ENCODE measurements at places on chromosomes 6 and 20. TPM values are rescaled to one million over a fixed set of nuclear protein-coding genes. Genes with fewer than 3 reads are reported as not detected.

DNA sequence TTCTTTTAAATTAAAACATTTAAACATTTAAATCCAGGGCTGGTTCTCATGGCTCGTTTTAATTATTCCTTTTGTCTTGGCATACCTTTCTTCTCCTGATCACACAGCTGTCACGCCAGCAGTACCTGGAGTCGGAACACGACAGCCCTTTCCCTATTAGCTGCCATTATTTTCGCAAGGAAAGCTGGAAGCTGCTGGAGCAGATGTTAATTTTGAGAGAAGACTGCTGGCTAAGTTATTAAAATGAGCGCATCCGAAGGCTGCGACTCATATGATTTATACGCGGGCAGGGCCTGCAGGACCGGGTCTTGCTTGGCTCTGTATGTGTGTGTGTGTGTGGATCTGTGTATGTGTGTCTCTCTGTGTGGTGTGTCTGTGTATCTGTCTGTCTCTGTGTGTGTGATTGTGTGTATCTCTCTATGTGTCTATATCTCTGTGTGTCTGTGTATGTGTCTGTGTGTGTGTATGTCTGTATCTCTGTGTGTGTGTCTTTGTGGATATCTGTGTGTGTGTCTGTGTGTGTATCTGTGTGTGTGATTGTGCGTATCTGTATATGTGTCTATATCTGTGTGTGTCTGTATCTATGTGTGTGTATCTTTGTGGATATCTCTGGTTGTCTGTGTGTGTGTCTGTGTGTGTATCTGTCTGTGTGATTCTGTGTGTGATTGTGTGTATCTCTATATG, 191.5 kb downstream of the CDH4 start:
- no peak overlapping the region for H3K27ac ChIP-seq
- DNase-seq: no peak
- peaks cover 5% of the 10 kb centered on the region for H3K4me1 ChIP-seq
- H3K4me3 ChIP-seq: no peak overlapping the region
- peaks cover 14% of the 10 kb centered on the region for H3K27me3 ChIP-seq

- no peaks in the 10 kb centered on the region for H3K36me3 ChIP-seq
- no peak overlapping the region for H3K27ac ChIP-seq
- H3K4me3 ChIP-seq: no peak overlapping the region
- no peaks in the 10 kb centered on the region for H3K27me3 ChIP-seq
Measured at GRCh38 chr20:59314997-59315396, 14.6 kb downstream of the EDN3 start.

DNA sequence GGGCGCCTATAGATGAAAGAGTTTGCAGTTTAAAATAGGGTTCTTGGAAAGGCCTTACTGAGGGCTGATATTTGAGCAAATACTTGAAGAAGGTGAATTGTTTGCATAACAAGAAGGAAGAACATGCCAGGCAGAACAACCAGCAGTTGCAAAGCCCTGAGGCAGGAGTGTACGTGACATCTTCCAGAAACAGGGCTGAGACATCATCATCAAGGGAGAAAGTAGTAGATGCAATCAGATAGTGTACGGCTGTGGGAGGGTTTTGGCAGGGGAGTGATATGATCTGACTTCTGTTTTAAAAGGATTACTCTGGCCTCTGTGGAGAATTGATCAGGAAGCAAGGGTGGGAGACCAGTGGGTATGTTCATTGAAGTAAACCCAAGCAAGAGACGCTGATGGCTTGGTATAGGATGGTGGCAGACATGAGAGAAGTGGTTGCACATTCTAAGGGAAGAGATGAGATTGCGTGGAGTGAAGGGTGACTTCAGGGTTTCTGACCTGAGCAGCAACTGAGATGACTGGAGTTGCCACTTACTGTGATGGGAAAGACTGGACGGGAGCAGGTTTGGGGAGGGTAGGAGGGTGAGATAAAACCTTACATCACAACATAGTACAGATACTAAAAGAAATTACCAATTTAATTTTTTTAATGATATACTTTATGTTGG, 28.8 kb downstream of the RIOK1 start:
- H3K36me3 ChIP-seq: peaks cover 15% of the 10 kb centered on the region
- no peak for DNase-seq
- H3K27ac ChIP-seq: peak overlapping the region; percentile 65
- H3K4me1 ChIP-seq: peaks cover 51% of the 10 kb centered on the region

DNA sequence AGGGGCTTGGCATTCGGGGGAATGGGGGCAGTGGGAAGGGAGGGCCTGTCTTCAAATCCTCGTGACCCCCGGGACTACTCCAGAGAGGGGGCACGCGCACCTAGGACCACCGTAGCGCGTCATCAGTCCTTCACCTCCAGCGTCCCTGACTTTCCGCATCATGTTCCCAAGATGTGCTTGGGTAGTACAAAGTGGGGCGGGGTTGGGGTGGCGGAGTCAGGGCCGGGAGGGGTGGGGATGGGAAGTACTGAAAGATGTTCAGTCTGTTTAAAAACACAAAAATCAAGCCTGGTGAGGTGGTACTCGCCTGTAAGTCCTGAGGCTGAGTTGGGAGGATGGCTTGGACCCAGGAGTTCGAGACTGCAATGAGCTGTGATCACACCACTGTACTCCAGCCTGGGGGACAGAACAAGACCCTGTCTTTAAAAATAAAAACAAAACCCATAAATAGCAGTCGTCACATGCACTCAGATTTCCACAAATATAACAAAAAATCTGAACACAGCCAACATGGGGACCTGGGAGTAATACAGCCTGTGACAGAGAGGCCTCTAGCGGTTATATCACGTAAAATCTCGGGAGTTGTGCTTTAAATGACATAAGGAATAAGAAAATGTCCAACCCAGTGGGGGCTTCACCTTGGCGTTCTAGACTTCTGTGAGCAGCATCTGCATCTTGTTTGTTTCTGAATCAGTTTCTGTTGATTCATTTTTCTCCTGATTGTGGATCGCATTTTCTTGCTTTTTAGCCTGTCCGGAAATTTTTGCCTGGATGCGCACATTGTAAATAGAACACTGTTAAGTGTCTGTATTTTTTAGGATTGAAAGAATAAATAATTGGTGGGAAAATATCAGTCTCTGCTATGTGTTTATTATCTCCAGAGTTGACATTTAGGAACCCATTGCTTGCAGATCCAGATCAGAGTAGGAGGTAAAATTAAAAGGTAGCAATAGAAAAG, 698 bp upstream of the LRP11 start:
- H3K4me3 ChIP-seq: peak overlapping the region; percentile 66
- DNase-seq: no peak
- H3K27me3 ChIP-seq: peaks cover 6% of the 10 kb centered on the region
- peak overlapping the region; percentile 90 for H3K27ac ChIP-seq
- peaks cover 14% of the 10 kb centered on the region for H3K4me1 ChIP-seq

DNA sequence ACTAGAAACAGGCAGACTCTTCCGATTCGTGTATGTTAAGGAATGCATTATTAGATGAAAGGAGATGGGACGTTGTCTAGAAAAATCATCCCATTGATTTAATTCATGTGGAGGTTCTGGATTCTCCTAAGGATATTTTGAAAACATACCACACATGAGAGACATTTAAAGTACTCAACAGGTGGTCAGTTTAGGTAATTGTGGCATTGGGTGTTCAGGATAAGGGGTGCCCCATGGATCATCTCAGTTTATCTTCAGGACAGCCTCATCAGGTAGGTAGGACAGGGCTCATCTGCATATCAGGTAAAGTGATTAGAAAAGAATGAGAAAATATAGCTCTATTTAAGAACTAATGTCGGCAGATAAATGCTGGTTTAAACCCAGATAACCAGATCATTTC, 15.9 kb upstream of the PDE10A start:
- no peaks in the 10 kb centered on the region for H3K36me3 ChIP-seq
- no peak for DNase-seq
- H3K27me3 ChIP-seq: peaks cover 10% of the 10 kb centered on the region
- no peak overlapping the region for H3K27ac ChIP-seq

Gene SLC12A5
- 6.9 TPM for total RNA-seq

Gene SPTLC3
- 28.5 TPM for total RNA-seq

Gene BACH2
- total RNA-seq: 34.1 TPM

- no peak for DNase-seq
- peak overlapping the region; percentile 9 for H3K27ac ChIP-seq
- H3K27me3 ChIP-seq: no peaks in the 10 kb centered on the region
- peaks cover 19% of the 10 kb centered on the region for H3K36me3 ChIP-seq
Measured at GRCh38 chr20:34544109-34544796, 14.3 kb upstream of the MAP1LC3A start.

GRCh38 chr6:45003387-45003786, 324.7 kb upstream of the RUNX2 start:
- no peak for DNase-seq
- H3K36me3 ChIP-seq: peaks cover 8% of the 10 kb centered on the region
- H3K27me3 ChIP-seq: no peaks in the 10 kb centered on the region
- no peak overlapping the region for H3K27ac ChIP-seq

DNA sequence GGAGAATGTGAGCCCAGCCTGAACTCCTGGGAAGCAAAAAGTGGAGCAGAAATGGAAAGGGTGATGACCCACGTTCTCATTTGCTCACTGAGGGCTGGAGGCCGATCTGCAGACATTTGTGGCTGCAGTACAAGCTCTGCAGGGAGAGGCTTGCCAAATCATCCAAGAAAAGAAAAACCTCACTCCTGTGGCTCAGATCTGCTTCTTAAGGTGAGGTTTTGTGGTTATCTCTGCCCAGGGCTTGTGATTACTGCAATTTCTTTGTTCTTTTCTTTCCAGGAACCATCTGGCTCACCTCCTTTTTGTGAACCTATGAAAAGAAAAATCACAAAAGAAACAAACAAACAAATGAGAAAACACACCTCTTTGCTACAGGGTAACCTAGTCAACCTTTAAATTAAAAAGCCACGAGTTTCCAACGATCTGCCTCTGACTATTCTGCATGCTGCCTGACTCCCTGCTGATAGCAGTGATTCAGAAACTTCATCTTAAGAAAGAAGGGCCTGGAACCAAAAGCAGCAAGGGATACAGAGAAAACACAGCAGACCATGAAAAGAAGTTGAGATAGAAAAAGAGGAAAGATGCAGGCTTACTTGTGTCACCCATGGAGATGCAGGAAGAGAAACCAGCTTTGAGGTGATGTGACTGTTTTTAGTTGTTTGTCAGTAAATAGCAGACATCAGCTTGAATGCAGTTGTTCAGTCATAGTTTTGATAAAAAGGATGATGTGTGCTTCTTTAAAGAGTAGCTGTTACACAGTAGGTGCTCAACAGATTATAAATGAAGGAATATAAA, 165.1 kb downstream of the LMBRD1 start:
- H3K4me1 ChIP-seq: no peaks in the 10 kb centered on the region
- no peaks in the 10 kb centered on the region for H3K36me3 ChIP-seq
- no peak for DNase-seq
- no peak overlapping the region for H3K4me3 ChIP-seq
- H3K27me3 ChIP-seq: no peaks in the 10 kb centered on the region
- no peak overlapping the region for H3K27ac ChIP-seq

Gene OR2H2
- total RNA-seq: not detected

DNA sequence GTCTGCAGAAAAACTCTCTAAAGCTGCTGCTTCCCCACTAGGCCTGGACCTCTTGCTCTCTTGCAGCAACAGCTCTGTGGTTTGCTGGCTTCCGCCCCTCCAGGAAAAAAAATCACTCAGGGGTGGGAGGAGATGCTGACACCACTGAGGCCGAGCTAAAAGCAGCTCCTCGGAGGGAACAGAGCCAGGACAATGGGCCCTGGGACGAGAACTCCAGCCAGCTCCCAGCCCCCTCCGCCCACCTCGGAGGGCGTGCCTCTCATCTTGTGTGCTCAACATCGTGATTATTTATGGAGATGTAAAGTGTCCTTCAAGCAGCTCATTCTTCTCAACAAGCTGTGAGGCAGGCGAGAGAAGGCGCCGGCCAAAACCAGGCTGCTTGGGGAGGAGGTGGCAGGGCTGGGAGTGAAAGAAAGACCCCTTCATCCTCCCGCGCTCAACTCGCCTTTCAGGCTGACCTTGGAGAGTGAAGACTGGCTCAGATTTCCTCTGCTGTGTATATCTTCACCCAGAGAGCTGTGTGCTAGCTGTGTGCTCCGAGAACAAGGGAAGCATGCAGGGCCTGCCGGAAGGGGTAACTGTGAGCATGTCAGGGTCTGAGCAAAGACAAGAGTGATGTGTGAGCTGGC, 53.5 kb upstream of the LRFN2 start:
- no peaks in the 10 kb centered on the region for H3K36me3 ChIP-seq
- H3K4me3 ChIP-seq: no peak overlapping the region
- peaks cover 32% of the 10 kb centered on the region for H3K27me3 ChIP-seq

Gene HLA-F
- total RNA-seq: 2.5 TPM

DNA sequence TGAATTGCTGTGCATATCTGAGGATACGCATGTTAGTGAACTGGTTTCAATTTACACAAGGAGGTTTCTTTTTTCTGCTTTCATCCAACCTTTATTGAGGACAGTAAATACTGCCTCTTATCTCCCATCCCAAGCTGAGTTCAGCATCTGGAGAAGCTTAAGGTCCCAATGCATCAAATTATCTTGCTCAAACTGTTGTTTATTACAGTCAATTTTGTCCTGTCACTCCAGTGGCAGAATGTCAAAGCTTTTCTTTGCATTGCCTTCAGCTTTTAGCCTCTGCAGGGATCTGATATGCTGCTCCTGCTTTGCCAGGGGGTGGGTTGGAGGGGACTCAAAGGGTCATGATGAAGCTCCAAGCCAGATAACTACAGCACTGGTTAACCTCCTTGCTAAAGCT, 435.4 kb upstream of the SOX4 start:
- DNase-seq: no peak
- no peaks in the 10 kb centered on the region for H3K27me3 ChIP-seq
- H3K27ac ChIP-seq: peak overlapping the region; percentile 61
- H3K4me3 ChIP-seq: no peak overlapping the region
